ENCODE measurements at places on chromosomes 5 and 9.
A peak's percentile ranks its signal among the peaks of the same experiment; 100 is the strongest.

- DNase-seq = no peak
These were observed 21.4 kb downstream of the MEGF10 start for GRCh38 chr5:127311781-127312525.

- no peak for DNase-seq
These were observed 20.0 kb downstream of the IRF1 start for GRCh38 chr5:132470596-132470995.

DNA sequence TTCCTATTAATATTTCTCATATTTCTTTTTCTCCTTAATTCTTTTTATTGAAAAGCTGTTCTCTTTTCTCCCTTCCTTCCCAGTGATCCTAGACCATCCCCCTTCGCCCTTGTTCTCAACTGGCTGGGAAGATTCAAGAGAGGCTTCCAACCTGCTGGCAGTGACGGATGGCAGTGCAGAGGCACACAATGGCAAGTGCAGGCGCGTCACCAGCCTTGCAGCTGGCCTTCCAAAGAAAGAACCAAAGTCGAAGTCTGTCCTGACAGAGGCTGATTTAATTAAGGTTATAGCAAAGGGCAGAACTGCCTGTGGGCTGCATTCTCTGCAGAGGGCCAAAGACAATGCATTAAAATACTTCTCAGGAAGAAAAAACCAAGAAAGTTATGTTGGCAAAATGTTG lies 7.4 kb downstream of the CEMIP2 start:
- no peak for DNase-seq

DNA sequence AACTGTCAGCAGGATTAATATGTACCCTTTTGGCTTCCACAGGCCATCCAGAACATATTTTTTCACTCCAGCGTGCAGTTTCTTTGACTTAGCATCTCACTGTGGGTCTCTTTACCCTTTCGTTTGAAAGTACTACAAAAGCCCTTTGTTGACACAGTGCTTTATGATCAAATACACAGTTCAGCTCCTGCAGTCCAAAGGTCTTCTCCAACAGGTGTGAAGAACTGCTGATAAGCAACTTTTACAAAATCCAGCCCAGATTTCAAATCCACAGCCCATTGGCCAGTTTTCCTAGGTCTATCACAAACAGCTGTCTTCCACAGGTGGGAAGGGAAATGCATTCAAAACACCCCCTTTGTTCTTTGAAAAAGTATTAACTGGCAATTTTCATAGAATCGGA lies 54.8 kb downstream of the MYO10 start:
- no peak for DNase-seq

DNA sequence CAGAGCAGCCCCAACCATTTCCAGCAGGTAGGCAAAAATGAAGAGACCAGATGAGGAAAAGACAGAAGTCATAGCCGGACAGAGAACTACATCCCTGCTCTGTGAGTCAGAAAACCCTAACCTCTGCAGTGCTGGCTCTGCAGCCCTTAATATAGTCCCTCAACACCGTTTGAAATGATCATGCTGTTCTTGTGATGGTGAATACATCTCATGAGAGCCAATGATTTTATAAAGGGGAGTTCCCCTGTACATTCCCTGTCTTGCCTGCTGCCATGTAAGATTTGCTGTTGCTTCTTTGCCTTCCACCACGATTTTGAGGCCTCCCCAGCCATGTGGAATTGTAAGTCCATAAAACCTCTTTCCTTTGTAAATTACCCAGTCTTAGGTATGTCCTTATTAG lies 216.8 kb upstream of the RFX3 start:
- no peak for DNase-seq

DNA sequence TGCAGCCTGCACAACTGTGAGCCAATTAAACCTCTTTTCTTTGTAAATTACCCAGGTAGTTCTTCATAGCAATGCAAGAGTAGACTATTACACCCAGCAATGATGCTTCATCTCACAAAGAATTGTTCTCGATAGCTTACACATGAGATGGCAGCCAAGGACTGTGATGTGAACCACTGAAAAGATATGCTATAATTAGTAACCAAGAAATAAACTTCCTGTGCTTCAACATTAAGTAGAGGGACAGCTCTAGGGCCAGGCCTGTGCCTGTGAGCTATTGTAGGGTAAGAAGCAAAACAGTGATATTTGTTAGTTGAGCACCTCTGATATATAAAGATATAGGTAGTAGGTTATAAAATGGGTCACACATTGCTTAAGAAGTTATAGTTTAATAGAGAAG lies 41.8 kb upstream of the DPYSL3 start:
- no peak for DNase-seq

DNA sequence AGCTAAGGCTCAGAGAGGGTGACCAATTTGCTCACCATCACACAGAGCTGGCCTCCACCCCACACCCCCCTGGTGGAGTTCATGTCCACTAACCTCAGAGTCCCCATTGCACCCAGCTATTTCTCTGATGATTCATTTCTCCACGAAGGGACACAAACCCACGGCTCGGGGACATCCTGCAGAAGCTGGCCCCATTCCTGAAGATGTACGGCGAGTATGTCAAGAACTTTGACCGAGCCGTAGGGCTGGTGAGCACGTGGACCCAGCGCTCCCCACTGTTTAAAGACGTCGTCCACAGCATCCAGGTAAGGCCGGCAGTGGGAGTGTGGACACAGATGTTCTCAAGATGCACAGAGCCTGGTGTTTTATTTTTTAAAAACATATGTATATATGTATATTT lies 52.6 kb upstream of the SUSD3 start:
- DNase-seq = no peak

GRCh38 chr5:132777209-132778069 lies at the start of gene SEPTIN8:
Gene SEPTIN8, minus strand, starts transcription at chr5:132777239. Its CDS starts 102 bp downstream, at chr5:132777137.
- DNase-seq = no peak

DNA sequence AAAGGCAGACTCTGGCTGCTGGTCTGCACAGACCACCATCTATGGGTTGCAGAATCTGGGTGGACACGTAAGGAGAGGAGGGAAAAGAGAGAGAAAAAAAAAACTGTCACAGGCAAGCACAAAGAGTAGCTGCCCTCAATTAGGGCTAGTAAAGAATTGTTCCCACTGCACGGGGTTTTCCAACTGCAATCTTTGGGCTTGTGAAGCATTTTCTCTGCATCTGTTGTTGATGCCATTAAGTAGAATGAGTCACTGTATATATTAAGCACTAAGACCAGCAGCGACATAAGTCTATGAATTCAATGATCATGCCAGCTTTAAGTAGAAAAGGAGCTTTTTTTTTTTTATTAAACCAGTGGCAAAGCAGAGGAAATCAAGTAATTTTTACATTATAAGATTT lies 40.2 kb downstream of the MED10 start:
- DNase-seq = no peak

DNA sequence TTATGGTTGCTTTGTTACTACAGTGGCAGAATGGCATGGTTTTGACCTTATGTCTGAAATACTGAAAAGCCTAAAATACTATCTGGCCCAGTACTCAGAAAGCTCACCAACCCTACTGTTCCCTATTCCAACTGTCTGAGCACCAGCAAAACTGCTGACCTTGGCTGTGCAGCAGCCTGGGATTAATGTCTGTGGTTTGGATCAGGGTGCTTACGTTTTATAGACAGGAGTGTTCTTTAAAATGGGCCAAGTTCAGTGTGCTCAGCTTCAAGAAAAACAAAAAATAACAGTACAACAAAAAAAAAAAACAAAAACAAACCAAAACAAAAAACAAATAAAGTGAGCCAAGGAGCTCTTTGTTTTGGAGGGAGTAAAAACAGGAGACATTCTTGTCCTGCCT lies 36.4 kb downstream of the SLC28A3 start:
- DNase-seq = no peak

GRCh38 chr5:170105642-170106611 lies at the start of gene FOXI1:
Gene FOXI1, plus strand, starts transcription at chr5:170105897. Its CDS starts 61 bp downstream, at chr5:170105958.
- no peak for DNase-seq

DNA sequence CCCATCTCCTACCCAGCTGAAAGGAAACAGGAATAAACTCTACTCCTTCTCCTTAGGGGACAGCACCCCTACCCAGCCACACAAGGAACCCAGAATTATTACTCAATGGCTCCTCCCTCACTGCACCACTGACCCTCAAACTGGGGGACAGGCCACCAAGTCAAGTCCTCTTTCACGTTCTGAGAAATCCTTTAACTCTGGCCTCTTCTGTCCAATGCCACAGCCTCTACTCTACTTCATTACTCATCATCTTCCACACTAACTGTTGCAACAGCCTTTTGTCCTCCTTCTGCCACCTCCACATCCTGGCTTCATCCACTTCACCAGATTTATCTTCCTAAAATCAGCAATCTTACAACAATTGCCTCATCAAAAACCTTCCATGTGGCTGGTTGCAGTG lies 6.8 kb downstream of the TTC39B start:
- no peak for DNase-seq

GRCh38 chr5:59351076-59351794 lies 542.3 kb downstream of the PDE4D start:
- no peak for DNase-seq

- no peak for DNase-seq
These were observed 1642.4 kb downstream of the EFNA5 start for GRCh38 chr5:106028314-106028713.

DNA sequence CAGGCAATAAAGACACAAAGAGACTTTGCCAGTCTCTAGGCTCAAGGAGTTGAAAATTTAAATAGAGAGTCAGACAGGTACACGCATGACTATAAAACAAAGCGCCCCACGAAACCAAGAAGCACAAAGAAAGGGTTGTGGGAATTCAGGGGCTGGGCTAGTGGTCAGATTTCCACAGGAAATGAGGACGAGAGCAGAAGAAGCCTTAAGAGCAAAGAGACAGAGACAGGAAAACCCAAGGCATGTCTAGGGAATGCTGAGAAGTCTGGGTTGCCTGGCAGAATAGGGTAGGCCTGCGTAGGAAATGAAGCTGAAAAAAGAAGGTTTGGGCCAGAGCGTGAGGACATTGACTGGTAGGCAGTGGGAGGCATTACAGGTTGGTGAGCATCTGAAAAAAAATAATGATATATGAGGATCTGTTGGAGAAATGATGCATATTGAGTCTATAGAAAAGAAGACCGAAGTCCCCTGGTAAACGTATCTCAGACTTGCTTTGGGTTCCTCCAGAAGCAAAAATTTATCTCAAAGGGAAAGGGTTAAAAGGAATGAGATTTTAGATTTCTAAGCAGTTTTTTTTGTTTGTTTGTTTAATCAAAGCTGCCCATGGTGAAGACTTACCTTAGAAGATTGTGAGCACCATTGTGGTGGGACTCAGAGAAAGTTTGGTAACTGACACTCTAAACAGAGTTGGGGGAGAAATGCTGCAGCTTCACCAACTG lies 51.8 kb downstream of the SLC1A3 start:
- peak; percentile 9 for DNase-seq

GRCh38 chr5:66307647-66308241 lies 163.6 kb downstream of the SREK1 start:
- DNase-seq = peak; percentile 49

DNA sequence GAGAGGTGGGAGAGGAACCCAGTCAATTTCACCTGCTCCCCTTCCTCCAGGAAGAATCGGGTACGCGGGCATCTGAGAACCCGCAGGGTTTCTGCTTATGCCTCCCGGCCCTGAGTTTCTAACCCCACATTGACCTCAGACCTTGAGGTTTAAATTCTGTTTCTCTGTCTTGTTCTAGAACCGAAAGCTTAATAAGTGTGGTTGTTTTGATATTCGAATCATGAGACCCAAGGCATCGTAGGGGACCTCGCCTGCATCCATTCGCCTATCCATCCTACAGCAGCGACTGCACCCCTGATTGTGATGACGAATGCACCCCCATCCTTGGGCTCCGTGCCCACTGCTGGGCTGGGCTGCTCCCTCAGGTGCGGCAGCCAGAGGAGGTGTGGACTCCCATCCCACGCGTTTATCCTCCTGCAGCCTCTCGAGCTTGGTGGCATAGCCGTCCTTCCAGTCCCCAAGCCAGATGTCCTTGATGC lies 80.8 kb upstream of the IER5L start:
- no peak for DNase-seq

- no peak for DNase-seq
These were observed 95.9 kb upstream of the PCSK1 start for GRCh38 chr5:96528826-96529474.

DNA sequence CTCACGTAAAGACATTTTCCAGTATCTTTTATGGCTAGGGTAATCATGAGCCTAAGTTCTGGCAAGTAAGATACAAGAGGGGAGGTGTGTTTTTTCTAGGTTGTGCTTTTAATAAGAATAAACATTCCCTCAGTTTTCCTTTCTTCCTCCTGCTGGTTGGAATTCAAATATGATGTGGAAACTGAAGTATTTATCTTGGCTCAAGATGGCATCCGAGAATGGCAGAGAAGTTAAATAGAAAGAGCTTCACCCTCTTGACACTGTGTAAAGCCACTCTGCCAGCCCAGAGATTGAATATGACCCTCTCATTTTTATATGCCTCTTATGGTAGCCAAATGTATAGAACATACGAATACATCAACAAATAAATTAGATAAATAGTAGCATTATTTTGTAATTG lies 438.4 kb downstream of the ISL1 start:
- no peak for DNase-seq
